Astrocyte (in vitro differentiated cells and primary cell): ENCODE measurements at places on chromosomes 5 and 9. TPM values are rescaled to one million over a fixed set of nuclear protein-coding genes. Genes with fewer than 3 reads are reported as not detected.
A peak's percentile ranks its signal among the peaks of the same experiment; 100 is the strongest.

The DNAH5 gene
- 3.2 and 3.4 TPM in 2 replicates for total RNA-seq

The FAM169A gene
- total RNA-seq: 9.1 and 11.9 TPM in 2 replicates

The EFNA5 gene
- total RNA-seq: 50.5 and 59.3 TPM in 2 replicates

GRCh38 chr5:139579-140442 lies 47.8 kb downstream of the PLEKHG4B start:
- no peaks in the 10 kb centered on the region for H3K27me3 ChIP-seq
- H3K27ac ChIP-seq: no peak overlapping the region
- H3K4me1 ChIP-seq: no peaks in the 10 kb centered on the region
- no peak overlapping the region for H3K4me3 ChIP-seq
- DNase-seq: no peak
- peaks cover 6% of the 10 kb centered on the region for H3K36me3 ChIP-seq

GRCh38 chr5:34905564-34905963 lies 9.7 kb downstream of the RAD1 start:
- H3K4me1 ChIP-seq: no peaks in the 10 kb centered on the region
- no peak overlapping the region for H3K4me3 ChIP-seq
- no peak overlapping the region for H3K27ac ChIP-seq

- no peak overlapping the region for H3K4me3 ChIP-seq
- peak; percentile 18 for DNase-seq
Measured at GRCh38 chr5:149367249-149367971, 9.6 kb downstream of the PCYOX1L start.
